ENCODE measurements at places on chromosomes 2 and 18.

DNA sequence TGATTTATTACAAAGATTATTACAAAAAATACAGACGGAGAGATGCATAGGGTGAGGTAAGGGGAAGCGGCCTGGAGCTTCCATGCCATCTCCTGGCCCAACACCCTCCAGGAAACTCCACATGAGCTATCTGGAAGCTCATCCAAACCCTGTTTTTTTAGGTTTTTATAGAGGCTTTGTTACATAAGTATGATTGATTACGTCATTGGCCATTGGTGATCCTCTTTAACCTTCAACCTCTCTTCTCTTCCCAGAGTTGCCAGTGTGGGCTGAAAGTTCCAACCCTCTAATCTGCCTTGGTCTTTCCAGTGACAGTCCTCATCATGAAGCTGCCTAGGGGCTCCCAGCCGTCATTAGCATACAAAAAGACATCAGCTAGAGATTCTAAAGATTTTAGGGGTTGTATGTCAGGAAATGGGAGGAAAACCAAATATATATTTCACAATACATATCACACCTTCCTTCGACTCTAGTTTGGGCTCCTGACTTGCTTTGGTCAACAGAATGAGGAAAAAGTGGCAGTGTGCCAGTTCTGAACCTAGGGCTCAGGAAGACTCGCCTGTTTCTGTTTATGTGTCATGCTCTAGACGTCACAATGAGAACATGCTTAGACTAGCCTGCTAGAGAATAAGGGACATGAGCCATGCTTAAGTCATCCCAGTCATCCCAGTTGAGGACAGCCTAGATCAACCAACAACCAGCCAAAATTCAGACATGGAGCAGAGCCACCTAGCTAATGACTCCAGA, 54.1 kb downstream of the ETAA1 start:
- no peak for DNase-seq

- DNase-seq: no peak
These were observed 673.8 kb downstream of the ARHGAP15 start for GRCh38 chr2:143802871-143803650.

- DNase-seq: no peak
These were observed 65.4 kb downstream of the DTNA start for GRCh38 chr18:34775461-34775860.

DNA sequence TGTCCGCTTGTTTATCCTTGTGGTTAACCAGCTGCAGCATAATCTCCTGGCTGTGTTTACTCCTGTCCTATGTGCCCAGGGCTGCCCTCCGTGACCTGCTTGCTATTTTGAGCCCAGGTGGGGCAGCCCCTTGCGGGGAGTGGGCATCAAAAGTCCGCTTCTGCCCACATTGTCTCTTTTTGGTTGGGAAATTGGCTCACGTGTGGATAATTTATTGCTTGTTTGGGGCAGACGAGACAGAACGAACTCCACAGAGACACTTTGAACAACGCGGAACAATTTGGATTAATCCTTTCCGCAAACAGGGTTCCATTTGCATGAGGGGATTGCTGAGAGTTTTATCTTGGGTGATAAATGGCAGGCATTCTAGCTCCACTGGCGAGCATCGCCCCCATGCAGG, 8.1 kb upstream of the CXCR4 start:
- DNase-seq: no peak

GRCh38 chr2:98467082-98467536, 22.5 kb downstream of the INPP4A start:
- no peak for DNase-seq

GRCh38 chr2:133975676-133976428, 278.0 kb upstream of the MGAT5 start:
- DNase-seq: no peak

- no peak for DNase-seq
These were observed 13.6 kb upstream of the RAB10 start for GRCh38 chr2:26020231-26020640.
